ENCODE measurements at places on chromosomes 5 and 9.

DNA sequence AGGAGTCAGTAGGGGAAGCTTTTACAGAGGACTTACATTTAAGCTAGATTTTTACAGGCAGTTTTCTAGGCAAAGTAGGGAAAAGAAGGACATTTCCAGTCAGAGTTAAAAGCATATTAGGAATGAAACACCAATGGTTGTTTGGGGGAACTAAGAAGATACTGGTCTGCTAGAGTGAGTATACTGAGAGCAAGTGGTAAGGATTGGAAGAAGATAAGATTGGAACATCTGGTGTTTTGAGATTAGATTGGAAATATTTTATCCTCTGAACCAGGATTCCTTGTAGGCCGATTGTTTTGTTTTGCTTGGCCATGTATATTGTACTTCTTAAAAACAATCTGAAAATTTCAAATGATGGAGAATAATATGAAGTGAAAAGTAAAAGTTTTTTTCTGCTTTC lies 7.7 kb downstream of the FBXO38 start:
- no peak for DNase-seq

GRCh38 chr5:163293836-163294235 lies 143.6 kb upstream of the CCNG1 start:
- DNase-seq = no peak

GRCh38 chr5:32254881-32255539 lies 57.7 kb downstream of the MTMR12 start:
- no peak for DNase-seq

DNA sequence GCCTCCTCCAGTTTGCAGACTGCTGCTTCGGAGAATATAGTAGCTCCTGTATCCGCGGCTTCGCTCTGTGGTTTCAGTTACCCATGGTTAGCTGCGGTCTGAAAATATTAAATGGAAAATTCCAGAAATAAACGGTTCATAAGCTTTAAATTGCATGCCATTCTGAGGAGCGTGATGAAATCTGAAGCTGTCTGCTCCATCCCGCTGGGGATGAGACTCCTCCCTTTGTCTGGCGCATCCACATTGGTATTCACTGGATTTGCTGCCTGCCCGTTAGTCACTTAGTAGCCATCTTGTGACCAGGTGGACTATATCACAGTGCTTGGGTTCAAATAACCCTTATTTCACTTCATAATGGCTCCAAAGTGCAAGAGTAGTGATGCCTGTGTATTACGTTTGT lies 36.3 kb downstream of the MSX2 start:
- no peak for DNase-seq
